ENCODE measurements at places on chromosomes 3 and 15.

DNA sequence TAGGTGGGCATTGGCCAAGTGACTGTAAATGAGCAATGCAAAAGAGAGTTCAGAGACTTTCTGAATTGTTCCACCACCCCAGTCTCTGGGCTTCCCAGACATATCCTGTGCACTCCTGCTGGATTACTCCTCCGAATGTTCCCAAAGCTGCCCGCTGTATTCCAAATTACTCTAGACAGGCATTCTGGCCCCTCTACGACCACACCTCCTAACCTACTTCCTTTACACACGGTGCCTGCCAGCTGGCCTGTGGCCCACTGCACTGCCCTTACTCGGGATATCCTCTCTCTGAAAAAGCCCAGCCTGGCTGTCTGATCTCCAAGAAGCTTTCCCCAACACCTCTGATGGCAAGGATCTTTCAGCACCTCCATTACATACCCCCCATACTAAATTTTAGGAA, 66.6 kb downstream of the DUT start:
- no peak for DNase-seq

GRCh38 chr15:87962428-87962827, 294.1 kb downstream of the NTRK3 start:
- no peak for DNase-seq

DNA sequence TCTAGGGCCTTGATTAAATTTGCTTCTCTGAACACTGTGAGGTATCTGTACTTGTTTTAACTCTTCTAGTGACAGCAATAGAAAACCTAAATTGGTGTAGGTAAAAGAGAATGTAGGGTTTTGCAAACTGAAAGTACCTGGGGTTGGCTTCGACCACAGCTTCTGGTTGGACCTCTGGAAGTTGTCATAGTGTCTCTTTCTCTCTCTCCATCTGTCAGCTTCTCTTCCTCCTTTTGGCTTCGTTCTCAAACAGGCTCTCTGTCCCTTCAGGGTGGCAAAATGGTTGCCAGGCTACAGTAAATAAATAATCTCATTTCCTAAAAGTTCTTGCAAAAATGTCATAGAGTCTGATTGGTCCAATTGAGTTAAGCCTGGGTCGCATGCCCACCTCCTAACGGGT, 149.3 kb upstream of the CTDSPL start:
- no peak for DNase-seq

GRCh38 chr15:70956201-70956995, 63.8 kb downstream of the LRRC49 start:
- no peak for DNase-seq

GRCh38 chr3:16364323-16364722, 99.3 kb downstream of the OXNAD1 start:
- DNase-seq, result no peak

- DNase-seq, result no peak
Measured at GRCh38 chr3:62370112-62370857, 3.1 kb downstream of the FEZF2 start.

- DNase-seq, result no peak
Measured at GRCh38 chr15:24761704-24762302, 86.2 kb downstream of the NPAP1 start.

DNA sequence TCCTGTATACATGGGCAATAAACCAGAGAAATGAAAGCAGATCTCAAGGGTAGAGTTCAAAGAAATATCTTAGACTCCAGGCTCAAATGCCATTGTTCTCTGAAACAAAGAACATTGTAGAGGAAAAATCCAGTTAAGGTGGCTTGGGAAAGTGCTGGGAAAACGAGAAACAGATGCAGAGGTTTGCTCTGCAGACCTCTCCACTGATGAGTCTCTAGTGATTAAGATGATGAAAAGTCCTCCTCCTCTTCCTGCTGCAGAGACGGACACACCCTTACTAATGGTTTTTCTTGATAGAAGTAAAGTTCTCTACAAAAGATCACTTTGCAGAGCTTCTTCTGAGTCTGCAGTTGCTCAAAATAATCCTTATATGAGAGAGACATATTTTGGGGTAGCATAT, 264.7 kb downstream of the GABRG3 start:
- DNase-seq, result no peak

DNA sequence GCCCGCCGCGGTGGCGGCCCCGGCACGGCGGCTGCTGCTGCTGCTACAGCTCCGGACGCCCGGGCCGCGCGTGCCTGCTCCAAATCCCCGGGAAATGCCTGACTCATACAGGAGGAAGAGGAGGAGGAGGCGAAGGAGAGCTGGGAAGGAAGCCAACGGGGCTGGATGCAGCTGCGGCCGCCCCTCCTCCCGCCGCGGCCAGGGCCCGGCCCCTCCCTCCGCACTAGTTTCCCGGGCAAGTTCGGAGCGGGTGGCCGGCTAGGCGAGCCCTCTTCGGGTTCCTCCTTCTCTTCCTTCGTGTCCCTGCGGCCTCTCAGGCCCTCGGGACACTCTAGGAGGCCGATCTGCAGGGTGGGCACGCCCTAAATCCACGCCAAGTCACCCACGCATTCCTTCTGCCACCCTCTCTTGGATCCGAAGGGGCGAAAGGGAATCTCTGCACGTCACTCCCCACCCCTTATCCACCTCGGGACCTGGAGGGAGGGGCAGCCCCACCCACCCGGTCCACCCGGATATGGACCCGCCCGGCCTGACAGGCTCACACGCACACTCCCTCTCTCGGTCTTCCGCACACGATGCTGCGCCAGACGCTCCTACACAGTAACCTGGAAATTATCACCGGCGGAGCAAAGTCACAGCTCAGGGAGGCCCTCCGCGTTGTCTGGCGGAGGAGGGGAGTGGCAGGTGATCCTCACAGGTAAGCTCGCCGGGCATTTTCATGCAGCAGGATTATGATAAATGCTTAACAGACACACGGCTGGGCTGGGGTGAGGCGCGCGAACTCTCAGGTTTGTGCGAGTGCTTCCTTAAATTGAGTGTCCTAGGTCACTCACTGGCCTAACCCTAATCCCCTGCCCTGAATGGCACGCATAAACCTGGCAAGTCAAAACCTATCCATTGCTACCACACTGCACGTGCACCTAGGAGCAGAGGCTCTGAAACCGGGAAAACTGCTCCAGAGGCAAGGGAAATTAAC, at the start of the genes OSBPL10 and ZNF860:
Gene OSBPL10, minus strand, starts transcription at position 57 of the 976 bp plus-strand sequence. CDS start 83 bp downstream, outside the sequence.
Gene ZNF860, plus strand, starts transcription at position 545 of the 976 bp plus-strand sequence. CDS start 7,330 bp downstream, outside the sequence.
- peak; percentile 46 for DNase-seq

- DNase-seq, result no peak
Measured at GRCh38 chr3:20637729-20638128, 451.7 kb upstream of the SGO1 start.

GRCh38 chr3:14389716-14390115, 12.7 kb upstream of the SLC6A6 start:
- DNase-seq, result no peak

GRCh38 chr3:179513862-179514261, 48.9 kb upstream of the ACTL6A start:
- DNase-seq, result no peak

DNA sequence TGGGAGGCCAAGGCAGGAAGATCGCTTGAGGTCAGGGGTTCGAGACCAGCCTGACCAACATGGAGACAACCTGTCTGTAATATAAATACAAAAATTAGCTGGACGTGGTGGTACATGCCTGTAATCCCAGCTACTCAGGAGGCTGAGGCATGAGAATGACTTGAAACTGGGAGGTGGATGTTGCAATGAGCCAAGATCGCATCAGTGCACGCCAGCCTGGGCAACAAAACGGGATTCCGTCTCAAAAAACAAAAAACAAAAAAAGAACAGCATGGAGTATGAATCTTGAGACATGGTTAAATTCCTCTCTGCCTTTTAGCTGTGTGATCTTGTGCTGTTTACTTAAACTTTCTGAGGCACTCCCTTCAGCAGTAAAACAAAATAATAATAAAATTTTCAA, 244.9 kb downstream of the FGF12 start:
- DNase-seq, result no peak

DNA sequence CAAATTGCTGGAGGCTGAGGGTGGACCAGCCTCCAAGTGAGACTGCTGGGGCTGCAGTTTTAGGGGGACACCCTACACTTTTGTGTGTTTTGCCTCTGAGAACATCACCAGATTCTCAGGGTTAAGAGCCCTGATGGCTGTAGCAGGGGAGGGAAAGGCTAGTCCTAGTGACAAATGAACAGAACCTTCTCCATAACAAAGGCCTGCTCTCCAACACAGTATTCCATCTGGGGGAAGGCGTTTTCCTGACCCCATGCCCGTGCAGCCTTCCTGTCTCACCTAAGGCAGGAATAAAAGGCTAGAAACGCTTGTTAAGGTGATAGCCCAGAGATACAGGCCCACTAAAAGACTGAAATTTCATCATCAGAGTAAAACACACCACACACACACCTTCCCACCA, 50.2 kb upstream of the NSMCE3 start:
- DNase-seq, result no peak

- no peak for DNase-seq
Measured at GRCh38 chr15:25062551-25063430, 108.0 kb downstream of the SNRPN start.

DNA sequence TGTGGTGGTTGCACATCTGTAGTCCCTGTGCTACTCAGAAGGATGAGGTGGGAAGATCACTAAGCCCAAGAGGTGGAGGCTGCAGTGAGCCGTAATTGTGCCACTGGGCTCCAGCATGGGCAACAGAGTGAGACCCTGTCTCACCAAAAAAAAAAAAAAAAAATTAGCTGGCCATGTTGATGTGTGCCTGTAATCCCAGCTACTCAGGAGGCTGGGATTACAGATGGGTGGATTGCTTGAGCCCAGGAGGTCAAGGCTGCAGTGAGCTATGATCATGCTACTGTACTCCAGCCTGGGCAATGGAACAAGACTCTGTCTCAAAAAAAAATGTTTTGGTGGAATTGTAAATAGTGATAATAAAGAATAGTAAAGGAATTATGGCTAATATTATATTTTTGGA, 9.9 kb downstream of the ATRIP start:
- peak; percentile 7 for DNase-seq

DNA sequence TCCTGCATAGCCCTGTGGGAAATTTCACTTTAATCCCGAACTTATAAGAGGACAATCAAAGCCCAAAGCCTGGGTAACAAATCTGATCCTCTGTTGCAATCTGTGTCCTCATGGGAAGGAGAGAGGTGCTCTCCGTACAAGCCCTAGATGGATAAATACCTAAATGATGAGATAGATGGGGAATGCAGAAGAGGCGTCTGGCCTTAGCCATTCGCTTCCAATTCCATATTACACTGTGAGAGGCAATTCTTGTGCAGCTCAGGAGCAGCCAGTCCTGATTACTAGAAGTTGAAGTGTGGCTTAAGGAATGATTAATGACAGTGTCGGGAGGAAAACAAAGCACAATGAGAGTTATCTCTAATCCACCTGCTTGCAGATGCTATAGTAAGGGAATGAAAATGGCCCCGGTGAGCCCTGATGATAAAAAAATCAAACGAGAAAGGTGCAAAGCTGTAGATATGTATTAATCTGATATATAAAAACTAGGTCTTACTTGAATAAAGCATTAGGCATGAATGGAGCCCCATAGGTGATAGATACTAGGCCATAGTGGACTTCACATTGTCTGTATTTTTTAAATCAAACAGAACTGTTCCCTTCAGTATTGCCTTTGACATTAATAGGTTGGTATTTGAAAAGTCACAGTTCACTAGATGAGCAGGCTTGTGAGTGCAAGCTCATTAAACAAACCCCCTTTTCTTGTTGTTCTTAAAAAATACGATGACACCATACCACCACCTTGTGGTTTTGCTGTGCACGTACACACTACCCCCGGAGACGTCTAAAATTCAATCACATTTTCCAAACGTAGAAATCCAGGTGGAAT, 54.2 kb upstream of the TMCO5A start:
- DNase-seq, result no peak

DNA sequence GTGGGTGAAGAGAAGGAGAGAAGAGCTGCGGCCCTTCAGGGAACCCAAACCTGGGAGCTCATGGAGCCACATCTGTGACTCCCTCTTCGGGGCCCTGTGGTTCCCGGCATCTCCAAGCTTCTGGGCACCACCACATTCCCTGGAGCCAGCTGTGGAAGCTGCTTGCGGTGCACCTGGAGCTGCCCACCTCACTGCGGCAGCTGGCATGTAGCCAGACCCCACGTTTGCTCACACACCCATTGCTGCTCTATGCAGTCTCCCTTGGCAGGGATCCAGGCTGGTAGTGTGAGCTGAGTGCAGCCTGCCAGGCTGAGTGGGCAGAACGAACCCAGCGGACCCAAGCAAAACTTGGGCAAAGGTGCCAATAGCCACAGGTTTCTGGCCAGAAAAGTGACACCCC, 16.8 kb upstream of the PLA2G4E start:
- no peak for DNase-seq

GRCh38 chr3:99974989-99975388, 139.3 kb downstream of the FILIP1L start:
- DNase-seq, result no peak

GRCh38 chr3:46406788-46407611, at the start of the genes CCR5AS and CCRL2:
TSS of gene CCR5AS (minus strand) at chr3:46407066.
TSS of gene CCRL2 (plus strand) at chr3:46407259. CDS start at chr3:46408080, 821 bp downstream.
- peak; percentile 67 for DNase-seq

- no peak for DNase-seq
Measured at GRCh38 chr3:72161881-72162595, 377.1 kb upstream of the PROK2 start.

- DNase-seq, result no peak
Measured at GRCh38 chr15:33448961-33449606, 138.3 kb downstream of the RYR3 start.

DNA sequence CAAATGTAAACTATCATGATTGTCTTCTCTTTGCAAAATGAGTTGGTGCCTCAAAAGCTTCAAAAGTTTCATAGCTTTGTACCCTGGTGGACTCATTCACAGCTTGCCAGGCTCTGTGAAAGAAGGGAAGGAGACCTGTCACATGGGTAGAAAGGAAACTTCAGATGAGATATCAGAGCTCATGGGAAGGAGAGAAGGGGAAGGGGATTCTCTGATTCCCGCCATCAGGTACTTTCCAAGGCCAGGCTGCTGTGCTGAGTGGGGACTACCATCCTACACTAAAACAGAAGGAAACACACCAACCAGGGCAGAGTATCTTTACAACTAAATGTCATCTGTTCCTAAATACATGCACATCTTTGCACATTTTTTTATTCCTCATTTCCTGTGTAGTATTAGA, 9.2 kb downstream of the ILDR1 start:
- no peak for DNase-seq

DNA sequence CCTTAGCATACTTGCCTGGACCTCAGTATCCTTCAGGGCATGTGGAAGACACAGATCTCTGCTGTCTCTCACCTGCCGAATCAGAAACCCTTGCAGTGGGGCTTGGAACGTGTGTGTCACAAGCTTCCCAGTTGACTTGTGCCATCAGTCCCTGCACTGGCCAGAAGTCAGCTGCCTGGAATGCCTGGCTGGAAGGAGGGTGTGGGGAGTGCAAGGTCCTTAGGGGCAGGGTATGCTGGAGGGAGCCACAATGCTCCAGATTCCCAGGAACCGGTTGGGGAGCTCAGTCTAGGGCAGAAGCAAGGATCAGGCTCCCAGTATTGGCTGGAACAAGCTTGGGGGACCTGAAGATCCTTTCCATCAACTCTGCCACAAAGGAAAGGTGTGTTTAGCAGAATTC, 27.1 kb downstream of the SPSB4 start:
- no peak for DNase-seq

GRCh38 chr15:41851755-41852370, 13.2 kb downstream of the PLA2G4B start:
- no peak for DNase-seq

DNA sequence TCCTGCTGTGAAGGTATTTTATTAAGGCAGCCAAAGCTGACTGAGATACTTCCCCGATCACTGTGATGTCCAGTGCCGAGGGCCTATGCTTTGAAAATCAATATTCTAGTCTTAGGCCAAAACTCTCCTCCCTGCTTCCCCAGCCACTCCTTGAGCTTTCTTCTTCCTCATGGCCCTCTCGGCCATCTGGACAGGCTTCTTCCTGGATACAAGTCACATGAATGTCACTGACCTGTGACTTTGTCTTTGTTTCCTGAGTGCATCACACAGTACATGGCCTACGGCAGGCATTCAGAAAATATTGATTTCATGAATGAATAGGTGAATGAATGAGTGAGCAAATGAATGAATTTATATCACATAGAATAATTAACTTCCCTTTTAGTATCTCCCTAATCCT, 24.6 kb upstream of the HES1 start:
- DNase-seq, result no peak
